ENCODE measurements at places on chromosomes 1 and 21.

- DNase-seq: no peak
These were observed 31.0 kb downstream of the TNNT2 start for GRCh38 chr1:201346337-201346939.

DNA sequence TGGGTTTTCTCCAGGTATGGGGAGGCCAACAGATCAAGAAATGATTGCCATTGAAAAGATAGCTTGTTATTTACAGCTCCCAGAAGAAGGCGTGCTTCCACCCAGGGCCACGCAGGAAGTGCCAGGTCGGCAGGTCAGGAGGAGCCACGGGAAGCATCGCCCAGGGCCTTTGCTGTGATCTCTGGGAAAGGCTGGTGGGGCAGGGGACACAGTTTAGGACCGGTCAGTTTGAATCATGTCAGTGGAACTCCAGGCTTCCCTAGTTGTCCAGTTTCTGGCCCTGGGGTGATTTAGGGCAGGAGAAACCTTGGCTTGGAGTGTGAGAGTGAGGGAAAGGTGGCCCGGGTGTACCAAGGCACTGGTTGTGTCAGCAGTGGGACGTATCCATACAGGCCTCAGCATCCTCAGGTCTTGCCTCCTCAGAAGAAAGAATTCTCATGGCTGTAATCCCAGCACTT lies 11.4 kb downstream of the PLA2G5 start:
- no peak for DNase-seq

GRCh38 chr21:45670731-45671130 lies 27.2 kb downstream of the PCBP3 start:
- no peak for DNase-seq

GRCh38 chr21:28704746-28705145 lies 287.9 kb downstream of the LTN1 start:
- no peak for DNase-seq

DNA sequence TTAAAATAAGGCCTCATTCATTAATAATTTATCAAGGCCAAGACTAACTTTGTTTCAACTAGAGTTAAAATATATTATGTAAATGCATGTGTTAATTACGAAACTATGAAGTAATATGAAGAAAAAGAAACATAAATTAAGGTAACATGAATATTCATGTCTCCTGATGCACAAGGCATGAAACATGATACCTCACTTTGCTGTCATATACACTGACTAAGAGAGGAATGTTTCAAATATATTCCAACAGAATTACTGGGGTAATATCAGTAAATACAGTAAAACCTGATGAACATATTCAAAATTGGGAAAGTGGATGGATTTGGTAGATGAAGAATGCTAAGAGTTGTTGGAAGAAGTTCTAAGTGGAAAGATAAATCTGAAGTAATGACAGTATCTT lies 274.6 kb downstream of the LRRC7 start:
- no peak for DNase-seq

- DNase-seq: no peak
These were observed 458.3 kb upstream of the USP24 start for GRCh38 chr1:55673416-55673815.

GRCh38 chr1:154350383-154350782 lies 25.1 kb downstream of the ATP8B2 start:
- no peak for DNase-seq

GRCh38 chr1:45304311-45305081 lies 22.2 kb upstream of the HPDL start:
- no peak for DNase-seq

DNA sequence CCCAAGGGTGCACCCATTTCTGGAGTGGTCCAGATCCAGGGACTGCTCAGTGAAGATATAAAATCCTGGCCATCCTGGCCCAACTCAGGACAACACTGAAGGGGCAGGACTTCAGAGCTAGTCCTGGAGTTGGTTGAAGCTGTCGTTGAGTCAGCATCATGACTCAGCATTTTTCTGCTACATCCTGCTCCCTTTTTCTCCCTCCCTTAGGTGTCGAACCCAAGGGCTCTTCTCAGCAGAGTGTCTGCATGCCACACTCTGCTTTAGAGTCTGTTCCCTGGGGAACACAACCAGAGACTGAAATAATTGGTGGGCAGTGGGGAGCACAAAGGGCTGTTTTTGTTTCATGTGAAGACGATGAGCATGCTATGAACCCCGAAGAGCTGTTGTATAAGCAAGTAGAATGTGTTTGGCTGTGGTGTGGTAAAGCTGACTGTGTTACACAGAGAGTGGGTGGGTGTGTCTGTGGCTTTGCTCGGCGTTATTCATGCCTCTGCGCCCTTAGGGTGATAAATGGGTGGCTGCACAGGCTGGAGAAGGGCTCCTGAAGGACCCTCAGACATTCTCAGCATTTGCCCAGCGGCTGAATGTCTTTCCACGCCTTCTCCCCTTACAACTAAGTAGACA lies 167.2 kb downstream of the CYYR1 start:
- DNase-seq: no peak

DNA sequence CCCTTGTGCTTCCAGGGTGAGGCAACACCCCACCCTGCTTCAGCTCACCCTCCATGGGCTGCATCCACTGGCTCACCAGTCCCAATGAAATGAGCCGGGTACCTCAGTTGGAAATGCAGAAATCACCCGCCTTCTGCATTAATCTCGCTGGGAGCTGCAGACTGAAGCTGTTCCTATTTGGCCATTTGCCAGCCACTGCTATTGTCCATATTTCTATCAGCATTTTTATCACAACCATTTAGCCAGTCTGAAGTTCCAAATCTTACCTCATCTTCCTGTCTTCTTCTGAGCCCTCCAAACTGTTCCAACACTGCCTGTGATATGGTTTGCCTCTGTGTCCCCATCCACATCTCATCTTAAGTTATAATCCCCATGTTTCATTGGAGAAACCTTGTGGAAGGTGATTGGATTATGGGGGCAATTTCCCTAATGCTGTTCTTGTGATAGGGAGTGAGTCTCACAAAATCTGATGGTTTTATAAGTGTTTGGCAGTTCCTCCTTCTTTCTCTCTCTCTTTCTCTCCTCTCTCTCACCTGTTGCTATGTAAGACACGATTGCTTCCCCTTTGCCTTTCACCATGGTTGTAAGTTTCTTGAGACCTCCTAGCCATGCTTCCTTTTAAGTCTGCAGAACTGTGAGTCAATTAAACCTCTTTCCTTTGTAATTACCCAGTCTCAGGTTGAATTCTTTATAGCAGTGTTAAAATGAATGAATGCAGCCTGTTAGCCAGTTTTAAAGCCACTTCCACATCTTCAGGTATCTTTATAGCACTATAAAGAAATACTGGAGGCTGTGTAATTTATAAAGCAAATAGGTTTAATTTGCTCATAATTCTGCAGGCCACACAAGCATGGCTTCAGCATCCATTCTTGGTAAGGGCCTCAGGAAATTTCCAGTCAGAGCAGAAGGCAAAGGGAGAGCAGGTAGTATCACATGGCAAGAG lies 203.5 kb downstream of the FCRL5 start:
- no peak for DNase-seq

GRCh38 chr1:43688594-43689000 lies 18.7 kb upstream of the ST3GAL3 start:
- no peak for DNase-seq

- DNase-seq: no peak
These were observed 44.8 kb upstream of the POU2F1 start for GRCh38 chr1:167175901-167176300.

DNA sequence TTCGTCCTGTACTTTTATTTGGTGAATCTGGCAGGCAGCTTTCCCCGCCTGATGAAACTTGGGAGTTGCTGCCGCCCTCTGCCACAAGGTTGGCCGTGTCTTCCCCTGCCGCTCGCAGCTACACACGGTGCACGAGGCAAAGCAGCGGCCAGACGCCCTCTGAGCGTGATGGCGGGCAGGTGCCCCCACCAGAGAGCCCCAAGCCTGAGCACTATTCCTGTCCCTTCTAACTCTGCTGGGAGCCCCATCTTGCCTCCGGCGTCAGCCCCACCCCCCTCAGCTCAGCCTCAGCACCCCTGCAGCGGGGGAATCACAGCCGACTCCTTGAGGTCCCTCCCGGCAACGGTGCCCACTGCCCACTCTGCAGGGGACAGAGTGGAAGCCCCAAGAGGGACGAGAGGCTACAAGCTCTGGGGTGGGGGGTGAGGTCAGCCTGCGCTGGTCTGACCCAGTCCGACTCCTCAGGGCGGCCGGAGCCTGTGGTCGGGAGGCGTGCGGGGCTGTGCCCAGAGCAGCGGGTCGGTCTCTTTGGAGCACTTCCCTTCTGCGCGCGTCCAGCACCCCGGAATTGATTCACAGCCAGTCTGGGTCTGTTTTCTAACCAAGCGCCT lies 41.3 kb downstream of the RIPK4 start:
- DNase-seq: no peak

GRCh38 chr1:14877224-14877623 lies 276.3 kb upstream of the TMEM51 start:
- no peak for DNase-seq

GRCh38 chr1:6935361-6935883 lies 150.2 kb downstream of the CAMTA1 start:
- no peak for DNase-seq

- DNase-seq: no peak
These were observed 100.8 kb downstream of the PBX1 start for GRCh38 chr1:164659621-164660411.

- DNase-seq: no peak
These were observed at the start of gene MTMR11 for GRCh38 chr1:149936170-149936991. TSS of gene MTMR11 (minus strand) at chr1:149936879. CDS start at chr1:149936647, 232 bp downstream.

DNA sequence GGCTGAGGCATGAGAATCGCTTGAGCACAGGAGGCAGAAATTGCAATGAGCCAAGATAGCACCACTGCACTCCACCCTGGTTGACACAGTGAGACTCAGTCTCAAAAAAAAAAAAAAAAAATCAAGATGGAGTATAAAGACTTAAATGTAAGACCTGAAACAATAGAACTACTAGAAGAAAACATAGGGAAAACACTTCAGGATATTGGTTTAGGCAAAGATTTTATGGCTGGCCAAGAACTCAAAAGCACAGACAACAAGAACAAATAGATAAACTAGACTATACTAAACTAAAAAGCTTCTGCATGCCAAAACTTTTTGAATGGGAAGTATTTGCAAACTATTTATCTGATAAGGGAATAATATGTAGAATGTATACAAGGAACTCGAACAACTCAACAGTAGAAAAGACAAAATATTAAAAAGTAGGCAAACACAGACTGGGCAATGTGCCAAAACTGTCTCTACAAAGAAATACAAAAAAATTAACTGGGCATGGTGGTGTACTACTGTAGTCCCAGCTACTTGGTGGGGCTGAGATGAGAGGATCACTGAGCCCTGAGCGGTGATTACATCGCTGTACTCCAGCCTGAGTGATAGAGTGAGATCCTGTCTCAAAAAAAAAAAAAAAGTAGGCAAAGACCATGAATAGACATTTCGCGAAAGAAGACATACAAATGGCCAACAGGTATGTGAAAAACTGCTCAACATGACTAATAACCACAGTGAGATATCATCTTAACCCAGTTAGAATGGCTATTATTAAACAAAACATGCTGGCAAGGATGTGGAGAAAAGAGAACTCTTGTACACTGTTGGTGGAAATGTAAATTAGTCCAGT lies 25.3 kb downstream of the DTL start:
- DNase-seq: no peak

- no peak for DNase-seq
These were observed 2.1 kb upstream of the TTLL7 start for GRCh38 chr1:84000954-84001495.

- DNase-seq: no peak
These were observed 16.0 kb downstream of the ADSS2 start for GRCh38 chr1:244435562-244436205.

DNA sequence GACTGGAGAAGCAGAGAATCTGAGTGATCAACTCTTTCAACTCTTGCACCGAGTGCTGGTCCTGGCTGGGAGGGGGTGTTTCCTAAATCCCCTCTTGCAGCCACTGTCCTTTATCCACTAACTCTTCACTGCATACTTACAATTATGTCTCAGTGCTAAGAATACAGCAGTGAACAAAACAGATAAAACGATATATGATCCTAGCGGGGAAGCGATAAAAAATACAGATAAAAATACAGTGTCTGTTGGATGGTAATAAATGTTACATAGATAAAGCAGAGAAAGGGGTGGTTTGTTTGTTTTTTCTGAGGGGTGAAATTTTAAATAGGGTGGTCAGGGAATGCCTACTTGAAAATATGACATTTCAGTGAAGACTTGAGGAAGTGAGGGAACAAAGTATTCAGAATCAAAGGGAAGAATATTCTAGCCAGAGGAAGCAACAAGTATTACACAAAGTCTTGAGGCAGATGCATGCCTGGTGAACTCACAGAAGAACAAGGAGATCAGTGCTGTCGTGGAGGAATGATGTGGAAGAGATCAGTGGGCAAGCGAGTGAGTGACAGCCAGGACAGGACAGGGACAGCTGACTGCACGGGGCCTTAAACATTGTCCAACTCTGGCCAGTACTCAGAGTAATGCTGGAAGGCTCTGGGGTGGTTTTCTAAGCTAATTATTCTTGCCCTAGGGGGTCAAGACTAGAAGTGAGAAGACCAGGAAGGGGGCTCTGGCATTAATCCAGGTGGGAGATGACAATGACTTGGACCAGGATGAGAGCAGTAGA lies 110.0 kb downstream of the APP start:
- DNase-seq: no peak

DNA sequence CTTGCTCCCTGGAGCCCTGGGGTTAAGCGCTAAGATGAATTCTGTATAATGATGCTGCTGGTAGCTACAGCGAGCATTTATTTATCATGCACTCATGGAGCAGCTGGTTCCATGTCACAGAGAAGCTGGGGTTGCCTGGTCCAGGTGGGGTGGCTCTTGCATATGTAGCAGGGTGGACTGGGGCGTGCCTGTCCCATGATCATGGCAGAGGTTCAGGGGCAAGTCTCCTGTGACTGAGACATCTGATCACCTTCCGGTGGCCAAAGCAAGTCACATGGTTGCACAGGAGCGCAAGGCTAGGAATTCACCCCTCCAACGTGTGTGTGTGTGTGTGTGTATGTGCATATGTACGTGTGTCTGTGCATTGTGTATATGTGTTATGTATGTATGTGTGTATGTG lies 15.6 kb upstream of the KCNAB2 start:
- DNase-seq: no peak

DNA sequence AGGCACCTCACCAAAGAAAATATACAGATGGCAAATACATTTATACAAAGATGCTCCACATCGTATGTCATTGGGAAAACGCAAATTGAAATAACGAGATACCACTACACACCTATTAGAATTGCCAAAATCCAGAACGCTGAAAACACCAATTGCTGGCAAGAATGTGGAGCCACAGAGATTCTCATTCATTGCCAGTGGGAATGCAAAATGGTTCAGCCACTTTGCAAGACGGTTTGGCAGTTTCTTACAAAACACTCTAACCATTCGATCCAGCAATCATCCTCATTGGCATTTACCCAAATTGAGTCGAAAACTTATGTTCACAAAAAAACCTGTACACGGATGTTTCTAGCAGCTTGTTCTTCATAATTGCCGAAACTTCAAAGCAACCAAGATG lies 223.3 kb upstream of the GREM2 start:
- no peak for DNase-seq

DNA sequence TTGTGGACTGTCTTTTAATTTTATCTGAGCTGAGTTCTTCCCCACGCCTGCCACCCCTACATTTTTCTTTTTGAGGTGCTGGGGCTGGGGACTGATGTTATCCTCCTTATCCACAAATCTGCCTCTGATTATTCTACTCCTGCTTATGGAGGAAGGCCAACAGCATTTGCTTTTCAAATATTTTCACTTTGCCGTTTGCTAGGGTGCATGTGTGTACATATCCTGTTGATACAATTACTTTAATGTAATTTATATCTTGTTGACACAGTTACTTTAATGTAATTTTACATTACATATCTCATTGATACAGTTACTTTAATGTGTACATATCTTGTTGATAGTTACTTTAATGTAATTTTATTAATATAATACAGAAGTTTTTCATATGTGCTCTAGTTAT lies 36.2 kb downstream of the PRRC2C start:
- no peak for DNase-seq

Data from CD4-positive, alpha-beta T cell treated with Interleukin-12 subunit alpha and Interleukin-12 subunit beta, for 1 hour (primary cell).